Peyer's patch (tissue), 4 donors: ENCODE measurements at places on chromosomes 7 and 10. TPM values are rescaled to one million over a fixed set of nuclear protein-coding genes. Genes with fewer than 3 reads are reported as not detected.

DNA sequence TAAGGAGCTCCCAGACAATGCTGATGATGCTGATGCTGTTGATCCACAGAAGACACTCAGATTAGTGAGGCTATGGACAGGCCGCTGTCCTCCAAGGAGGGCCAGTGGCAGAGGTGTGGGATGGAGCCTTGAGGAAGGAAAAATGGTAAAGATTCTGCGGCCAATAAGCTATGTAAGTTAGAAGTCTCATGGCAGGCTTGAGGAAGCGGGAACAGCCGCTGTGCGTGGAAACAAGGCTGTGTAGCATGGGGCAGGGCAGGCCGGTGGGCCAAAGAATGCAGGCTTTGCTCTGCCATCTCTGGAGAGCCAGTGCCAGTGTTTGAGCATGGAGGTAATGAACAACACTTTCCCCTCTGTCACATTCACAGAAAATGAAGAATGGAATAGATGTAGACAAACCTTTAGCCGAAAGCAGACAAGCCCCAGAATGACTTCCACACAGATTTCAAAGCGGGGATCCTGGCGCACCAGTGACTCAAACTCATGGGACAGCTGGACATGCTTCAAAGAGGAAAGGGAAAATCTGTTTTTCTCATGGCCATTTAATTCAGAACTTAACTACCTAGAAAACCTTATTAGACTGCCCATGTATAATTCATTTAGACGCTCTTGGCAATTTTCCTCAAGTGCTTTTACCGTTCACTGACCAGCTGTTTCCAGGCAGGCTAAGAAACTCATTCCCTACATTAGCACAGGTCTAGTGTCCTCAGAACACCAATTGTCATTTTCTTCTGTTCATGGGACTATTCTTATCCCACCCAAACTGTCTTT lies 16.9 kb upstream of the FIGNL1 start:
- no peaks in the 10 kb centered on the region for H3K36me3 ChIP-seq
- H3K4me1 ChIP-seq = no peaks in the 10 kb centered on the region
- no peak overlapping the region for H3K4me3 ChIP-seq
- no peaks in the 10 kb centered on the region for H3K27me3 ChIP-seq
- no peak overlapping the region for H3K27ac ChIP-seq

ALKBH4 gene
- 10.7 TPM for total RNA-seq

DNA sequence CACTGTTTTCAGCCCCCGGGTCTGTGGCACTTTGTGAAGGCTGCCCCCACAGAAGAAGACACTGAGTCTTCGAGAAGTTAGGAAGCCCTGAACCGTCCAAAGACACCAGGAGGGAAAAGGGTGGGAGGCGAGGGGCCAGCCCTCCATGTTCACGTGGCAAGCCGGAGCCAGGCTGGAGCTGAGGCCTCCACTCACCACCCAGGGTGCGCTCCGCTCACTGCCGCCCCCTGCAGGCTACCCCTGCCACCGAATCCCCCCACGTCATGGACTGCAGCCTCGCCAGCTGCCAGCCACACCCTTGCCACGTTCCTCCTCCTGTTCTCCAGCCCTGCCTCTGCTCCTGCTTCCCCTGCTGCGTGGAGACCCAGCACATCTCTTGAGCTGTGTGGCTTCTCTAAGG lies 59.0 kb upstream of the EN2 start:
- DNase-seq = no peak
- H3K27ac ChIP-seq = no peak overlapping the region
- H3K27me3 ChIP-seq = no peaks in the 10 kb centered on the region
- no peaks in the 10 kb centered on the region for H3K4me1 ChIP-seq
- H3K4me3 ChIP-seq = no peak overlapping the region
- H3K36me3 ChIP-seq = no peaks in the 10 kb centered on the region

SPDYE1 gene
- not detected for total RNA-seq

- H3K4me1 ChIP-seq = no peaks in the 10 kb centered on the region
- no peaks in the 10 kb centered on the region for H3K27me3 ChIP-seq
- no peak for DNase-seq
- H3K4me3 ChIP-seq = no peak overlapping the region
- no peaks in the 10 kb centered on the region for H3K36me3 ChIP-seq
- no peak overlapping the region for H3K27ac ChIP-seq
These were observed 72.5 kb downstream of the C10orf90 start for GRCh38 chr10:126598009-126598408.

DNA sequence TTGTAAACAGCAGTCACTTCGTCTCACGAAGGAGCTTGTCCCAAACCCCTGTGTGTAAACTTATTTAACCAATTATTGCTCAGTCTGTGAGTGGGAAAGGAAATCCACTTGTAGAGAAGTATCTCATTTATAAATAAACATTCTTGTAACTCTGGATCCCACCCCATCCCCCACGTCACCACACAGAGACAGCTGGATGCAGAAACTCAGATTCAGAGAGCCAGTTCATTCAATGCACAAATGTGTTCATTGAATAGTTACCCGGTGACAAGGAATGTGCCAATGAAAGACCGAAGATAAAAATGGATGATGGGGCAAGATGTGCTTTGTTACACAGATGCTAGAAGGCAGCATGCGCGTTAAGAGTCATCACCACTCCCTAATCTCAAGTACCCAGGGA lies 8.3 kb upstream of the OCM start:
- no peak for DNase-seq
- H3K36me3 ChIP-seq = no peaks in the 10 kb centered on the region
- H3K4me1 ChIP-seq = no peaks in the 10 kb centered on the region
- H3K27ac ChIP-seq = no peak overlapping the region

DNA sequence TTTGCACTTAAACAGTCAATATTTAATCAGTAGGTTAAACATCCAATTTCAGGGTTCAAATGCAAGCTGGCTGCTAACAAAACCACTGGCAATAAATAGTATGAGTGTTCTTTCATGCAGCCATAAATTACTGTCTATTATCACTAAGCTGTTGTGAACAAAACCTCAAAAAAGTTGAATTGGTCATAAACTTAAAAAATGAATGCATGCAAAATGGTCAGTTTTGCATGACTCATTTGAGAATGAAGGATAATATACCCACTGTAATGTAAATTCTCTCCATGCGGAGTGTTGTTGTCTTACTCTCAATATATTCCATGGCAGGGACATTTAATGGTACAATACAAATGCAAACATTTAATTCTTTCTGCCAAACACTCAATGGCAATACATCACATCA lies 226.4 kb downstream of the MAGI2 start:
- no peaks in the 10 kb centered on the region for H3K27me3 ChIP-seq
- H3K36me3 ChIP-seq = no peaks in the 10 kb centered on the region
- no peak for DNase-seq
- no peaks in the 10 kb centered on the region for H3K4me1 ChIP-seq
- no peak overlapping the region for H3K4me3 ChIP-seq
- H3K27ac ChIP-seq = no peak overlapping the region
